Glomerular endothelial cell (primary cell): ENCODE measurements at places on chromosomes 2 and 18. TPM values are rescaled to one million over a fixed set of nuclear protein-coding genes. Genes with fewer than 3 reads are reported as not detected.

SLC19A3 gene
- total RNA-seq: not detected in 2 replicates

ADD2 gene
- total RNA-seq: 0.47 and 0.68 TPM in 2 replicates

DNA sequence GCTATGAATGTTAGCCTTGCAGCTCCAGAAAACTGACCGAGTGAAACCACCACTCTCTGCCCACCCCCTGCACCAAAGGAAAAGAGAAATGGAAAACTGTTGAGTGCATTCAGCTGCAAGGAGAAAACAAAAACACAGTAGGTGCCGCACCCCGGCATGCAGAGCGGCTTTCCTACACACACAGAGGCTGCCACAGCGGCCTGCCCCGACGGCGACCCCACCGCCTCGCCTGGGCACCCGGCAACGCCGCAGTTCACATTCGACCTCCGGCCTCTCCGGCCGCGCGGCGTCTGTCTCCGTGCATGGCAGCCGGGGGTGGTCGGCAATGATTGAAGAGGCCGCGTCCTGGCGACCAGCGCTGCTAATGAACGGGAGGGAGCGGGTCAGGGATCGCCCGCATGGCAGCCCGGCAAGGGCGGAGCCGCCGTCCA lies 417.1 kb upstream of the SALL3 start:
- DNase-seq: no peak

DNA sequence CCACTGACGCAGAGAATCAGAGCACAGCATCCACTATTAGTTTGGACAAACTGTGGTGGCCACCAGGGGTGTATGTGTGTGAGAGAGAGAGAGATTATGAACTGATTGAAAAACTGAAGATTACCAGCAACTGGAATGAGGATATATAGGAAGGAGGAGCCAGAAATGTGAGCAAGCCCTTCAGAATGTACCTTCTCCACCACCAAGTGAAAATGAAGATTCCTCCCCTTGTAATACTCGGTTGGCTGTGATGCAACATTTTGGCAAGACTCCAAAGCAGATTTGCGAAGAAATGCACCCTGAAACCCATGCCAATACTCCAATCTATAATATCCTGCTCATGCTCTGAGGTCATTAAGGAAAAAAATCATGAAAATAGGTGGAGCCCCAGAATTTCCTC lies 121.2 kb upstream of the SLC35G4 start:
- DNase-seq: no peak

- no peak for DNase-seq
Measured at GRCh38 chr18:8339952-8340351, 269.3 kb upstream of the RAB12 start.
